ENCODE measurements at places on chromosomes 4 and X.
A peak's percentile ranks its signal among the peaks of the same experiment; 100 is the strongest.

DNA sequence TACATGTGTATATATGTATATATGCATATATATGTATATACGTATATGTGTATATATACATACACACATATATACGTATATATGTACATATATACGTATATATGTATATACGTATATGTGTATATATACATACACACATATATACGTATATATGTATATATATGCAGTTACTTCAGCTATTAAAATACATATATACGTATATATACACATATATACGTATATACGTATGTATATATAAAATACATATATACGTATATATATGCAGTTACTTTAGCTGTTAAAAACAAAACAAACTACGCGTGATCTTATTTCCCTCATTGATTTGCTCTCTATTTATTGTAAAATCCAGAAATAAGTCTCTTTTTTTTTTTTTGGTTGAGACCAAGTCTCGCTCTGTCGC lies 13.9 kb downstream of the TXK start:
- DNase-seq: no peak

DNA sequence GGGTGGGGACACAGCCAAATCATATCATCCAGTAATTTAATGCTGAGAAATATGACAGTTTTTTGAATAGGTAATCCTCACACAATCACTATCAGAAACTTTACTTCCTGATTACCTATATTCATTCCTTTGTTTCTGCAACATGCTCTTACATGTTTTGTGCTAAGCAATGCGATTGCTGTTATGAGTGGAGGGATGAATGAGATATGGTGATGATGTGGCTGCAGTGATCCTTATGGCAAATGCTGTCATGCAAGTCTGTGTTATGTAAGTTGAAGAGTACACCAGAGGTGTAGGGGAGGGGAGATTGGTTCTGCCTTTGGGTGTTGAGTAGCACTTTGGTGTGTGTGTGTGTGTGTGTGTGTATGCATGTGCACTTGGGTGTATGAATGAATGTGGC lies 14.6 kb downstream of the HERC3 start:
- DNase-seq: no peak

DNA sequence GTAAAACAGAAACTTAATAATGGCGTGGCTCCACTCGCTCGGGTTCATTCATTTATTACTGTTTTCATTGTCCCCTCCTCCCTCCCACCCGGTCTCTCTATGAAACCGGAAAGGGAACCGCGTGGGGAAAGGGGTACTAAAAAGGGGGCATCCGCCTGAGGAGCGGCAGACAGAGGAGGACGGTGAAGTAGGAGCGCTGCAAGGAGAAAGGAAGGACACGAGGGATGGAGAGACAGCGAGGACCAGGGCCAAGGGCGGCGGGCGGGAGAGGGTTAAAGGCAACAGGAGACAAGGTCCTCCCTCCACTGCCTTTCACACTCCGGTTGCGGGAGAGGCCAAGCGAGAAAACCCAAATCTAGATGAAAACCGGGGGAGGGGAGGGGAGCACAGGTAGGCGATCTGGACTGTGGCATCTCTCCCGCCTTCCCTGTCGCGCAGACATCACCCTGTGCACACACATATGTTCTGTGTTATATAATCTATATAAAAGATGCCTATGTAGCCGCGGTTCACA lies 829 bp downstream of the ELOVL6 start:
- peak; percentile 21 for DNase-seq

DNA sequence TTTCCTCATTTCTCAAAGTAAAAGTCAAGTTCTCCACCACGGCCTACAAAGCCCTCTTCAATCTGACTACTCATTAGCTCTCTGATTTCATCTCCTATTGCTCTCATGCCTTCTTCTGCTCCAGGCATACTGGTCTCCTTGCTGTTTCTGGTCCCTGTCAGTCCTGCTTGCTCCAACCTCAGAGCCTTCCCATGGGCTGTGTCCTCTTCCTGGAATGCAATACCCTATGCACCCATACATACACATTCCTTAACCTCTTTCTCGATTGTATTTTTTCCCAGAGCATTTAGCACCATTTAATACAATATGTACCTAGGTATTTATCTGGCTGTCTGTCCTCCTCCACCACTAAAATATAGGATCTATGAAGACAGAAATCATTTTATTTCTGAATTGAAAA lies 385.2 kb downstream of the GASK1B start:
- no peak for DNase-seq

DNA sequence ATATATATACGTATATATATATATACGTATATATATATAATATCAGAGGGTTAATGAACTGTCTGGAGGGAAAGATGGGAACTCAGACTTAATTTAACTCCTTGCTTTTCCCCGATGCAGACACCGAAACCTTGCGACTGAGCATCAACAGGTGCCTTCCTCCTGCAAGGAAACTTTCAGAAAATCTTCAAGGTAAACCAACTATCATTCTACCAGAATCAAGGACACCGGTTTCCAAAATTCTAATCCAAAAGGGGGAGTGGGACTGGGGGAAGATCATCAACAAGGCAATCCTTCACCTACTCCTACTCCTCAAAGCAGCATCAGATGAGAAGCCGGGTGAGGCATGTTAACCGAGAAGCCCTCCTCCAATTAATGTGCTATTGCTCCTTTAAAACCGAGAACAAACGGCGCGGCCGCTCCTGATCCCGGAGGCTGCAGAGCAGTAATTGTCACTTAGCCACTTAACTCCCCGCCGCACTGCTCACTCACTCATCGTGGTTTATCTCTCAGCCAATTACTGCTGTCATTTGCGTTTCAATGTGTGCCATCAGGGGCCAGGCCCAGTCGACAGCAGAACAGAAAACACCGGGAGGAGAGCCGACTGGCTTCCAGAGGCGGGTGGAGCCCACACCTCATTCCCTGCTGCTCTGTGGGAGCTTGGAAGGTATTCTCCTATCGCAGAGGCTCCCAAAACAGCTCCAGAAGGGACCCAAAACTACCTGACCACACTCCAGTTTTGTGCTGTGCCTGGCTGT lies 61.7 kb downstream of the MAML3 start:
- no peak for DNase-seq

DNA sequence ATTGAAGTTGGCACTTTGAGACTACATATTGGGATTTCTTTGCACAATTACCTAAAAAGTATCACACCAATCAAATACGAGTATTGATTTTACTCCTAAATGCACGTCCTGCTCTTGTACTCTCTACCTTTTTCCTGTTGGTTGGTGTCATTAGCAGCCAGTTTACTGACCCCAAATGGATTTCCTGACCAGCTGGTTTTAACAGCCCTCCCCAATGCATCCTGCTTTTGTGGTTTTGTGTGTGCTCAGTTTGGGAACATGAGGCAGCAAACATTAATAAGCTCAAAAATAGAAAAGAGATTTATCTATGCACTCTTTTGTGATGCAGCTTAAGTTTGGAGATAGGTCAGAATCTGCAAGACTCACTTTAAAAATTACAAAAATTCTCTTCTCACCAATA lies 230.3 kb downstream of the MAPK10 start:
- no peak for DNase-seq

GRCh38 chrX:2425286-2426071 lies 75.3 kb downstream of the DHRSX start:
- DNase-seq: no peak

GRCh38 chrX:154006947-154007346 lies 12.8 kb downstream of the IRAK1 start:
- no peak for DNase-seq

- DNase-seq: no peak
Observed at GRCh38 chrX:48492293-48492910, 16.4 kb upstream of the PORCN start.

DNA sequence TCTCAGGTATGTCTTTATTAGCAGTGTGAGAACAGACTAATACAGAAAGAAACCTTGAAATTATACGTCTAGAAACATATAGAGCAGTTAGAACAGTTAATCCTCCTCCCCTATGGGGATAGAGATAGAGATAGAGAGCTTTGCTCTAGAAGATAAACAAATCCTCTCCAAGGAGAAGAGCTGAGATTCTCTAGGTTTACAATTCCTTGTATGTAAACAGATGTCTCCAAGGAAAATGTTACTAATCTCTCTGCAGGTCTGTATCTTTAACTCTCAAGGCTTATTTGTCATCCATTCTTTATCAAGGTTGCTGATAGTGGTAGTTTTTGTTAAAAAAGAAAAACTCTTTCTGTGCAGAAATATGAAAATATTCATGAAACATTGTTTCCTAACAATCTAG lies 282.1 kb upstream of the GIMD1 start:
- DNase-seq: no peak

DNA sequence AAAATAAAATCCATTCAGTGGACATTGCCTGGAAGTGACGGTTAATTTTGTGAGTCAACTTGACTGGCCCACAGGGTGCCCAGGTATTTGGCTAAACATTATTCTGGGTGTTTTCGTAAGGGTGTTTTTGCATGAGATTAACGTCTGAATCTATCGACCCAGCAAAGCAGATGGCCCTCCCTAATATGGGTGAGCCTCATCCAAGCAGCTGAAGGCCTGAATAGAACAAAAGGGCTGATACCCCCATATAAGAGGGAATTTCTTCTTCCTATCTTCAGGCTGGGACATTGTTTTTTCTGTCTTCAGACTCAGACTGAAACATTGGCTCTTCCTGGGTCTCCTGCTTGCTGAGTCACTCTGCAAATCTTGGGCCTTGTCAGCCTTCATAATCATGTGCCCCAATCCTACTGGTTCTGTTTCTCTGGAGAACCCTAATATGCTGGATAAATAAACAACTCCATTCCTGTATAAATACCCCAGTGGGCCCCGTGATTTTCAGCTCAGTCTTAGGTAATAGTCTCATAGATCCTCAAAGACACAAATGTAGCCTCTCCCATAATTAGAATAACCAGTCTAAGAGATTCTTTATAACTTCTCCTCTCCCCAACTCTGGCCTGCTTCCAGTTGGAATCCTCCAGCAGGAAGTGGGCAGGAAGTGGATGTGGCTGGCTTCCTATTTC lies 33.1 kb upstream of the DDX3X start:
- DNase-seq: no peak

- no peak for DNase-seq
Observed at GRCh38 chrX:32745323-32745722, 466.0 kb downstream of the DMD start.

DNA sequence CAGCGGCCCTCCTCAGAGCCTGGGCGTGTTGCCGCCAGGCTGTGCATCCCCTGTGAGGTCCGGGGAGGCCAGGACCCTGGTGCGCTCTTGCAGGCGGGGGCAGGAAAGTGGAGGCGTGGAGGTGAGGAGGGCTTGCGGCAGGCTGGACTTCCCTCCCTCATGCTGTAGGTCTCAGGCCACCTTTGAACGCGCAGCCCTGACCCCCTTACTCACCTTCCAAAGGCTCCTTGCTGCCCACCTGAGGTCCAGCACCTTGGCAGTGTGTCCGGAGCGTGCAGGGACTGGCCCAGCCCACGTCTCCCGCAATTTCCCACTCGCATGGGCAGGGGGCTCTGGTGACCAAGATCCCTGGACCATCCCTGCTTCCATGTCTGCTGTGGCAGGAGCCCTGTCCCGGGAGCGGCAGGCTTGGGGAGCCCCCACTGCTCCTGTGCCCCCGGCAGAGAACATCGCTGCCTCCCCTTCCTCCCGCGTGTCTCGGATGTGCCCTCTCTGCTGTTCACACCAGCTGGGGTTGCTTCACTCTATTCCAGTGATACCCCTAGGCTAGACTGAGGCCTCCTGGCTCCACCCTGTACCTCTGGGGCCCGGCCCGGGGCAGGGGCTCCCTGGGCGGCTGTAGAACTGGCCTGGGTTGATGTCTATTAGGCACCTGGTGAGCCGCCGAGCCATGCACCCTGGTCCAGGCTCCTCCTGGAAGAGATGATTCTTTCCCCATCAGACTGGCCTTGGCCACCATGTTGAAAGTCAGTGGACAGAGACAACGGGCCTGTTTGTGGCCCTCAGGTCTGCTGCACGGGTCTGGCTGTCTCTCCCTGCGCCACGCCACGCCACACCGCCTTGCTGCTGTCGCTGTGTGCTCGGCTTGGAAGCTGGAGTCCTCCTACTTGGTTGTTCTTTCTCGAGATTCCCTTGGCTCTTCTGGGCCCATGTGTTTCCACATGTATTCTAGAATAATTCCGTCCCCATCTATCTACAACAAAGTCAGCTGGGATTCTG lies 95.4 kb upstream of the ADRA2C start:
- DNase-seq: no peak

- DNase-seq: no peak
Observed at GRCh38 chr4:2817701-2818350, 24.9 kb downstream of the SH3BP2 start.

DNA sequence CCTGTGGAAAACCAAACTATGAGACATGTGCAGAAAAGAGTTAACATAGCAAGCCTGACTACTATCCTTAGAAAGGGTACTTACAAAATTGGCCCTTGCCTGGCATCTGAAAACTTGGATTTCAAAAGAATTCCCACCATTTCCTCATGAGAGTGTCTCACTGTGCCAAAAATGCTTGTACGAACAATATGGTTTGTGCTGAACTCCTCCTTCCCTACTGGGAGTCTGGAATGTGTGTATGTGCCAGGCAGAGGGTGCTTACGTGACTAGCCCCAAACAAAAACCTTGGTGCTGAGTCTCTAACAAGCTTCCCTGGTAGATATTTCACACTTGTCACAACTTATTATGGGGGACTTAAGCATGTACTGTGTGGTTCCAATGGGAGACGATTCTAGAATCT lies 81.7 kb upstream of the GIMD1 start:
- DNase-seq: no peak

DNA sequence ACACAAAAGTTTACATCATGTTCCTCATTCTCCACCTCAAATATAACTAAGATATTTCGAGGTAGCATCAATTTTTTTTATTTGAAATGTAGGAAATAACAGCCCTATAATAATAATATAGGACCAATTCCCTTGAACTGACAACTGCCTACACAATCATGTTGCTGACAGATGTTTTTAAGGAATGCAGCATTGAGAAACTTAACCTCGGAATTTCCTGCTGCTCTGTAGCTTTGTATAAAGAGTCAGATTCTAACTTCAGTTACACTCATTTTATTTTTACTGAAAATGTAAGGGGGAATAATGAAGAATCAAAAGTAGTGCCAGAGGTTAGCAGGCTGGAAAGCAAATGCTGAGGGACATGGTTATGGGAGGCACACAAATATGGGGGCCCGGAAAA lies 235.8 kb downstream of the RBMX2 start:
- DNase-seq: no peak

- no peak for DNase-seq
Observed at GRCh38 chr4:98566361-98567008, 91.9 kb downstream of the TSPAN5 start.

DNA sequence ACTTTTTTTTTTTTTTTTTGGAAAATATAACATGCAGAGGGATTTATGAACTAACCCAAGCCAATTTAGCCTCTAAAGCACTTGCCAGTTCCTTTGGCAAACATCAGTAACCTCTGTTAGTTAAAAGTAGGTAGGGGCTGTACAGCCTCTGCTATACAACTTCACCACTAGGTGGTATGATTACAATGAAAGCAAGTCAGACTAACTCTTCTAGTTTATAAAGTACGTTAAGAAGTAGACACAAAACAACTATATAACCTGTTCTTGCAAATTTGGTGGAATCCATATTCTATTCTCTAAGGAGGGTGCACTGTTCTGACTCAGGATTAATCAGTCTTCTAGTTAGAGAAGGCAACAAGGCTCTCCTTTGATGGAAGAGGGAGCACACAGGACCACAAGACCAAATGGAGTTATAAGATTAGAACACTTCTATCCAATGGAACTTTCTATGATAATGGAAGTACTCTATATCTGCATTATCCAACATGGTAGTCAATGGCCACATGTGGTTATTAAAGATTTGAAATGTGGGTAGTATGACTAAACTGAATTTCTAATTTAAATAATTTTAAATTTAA lies 12.8 kb downstream of the AIMP1 start:
- no peak for DNase-seq

All from stimulated activated CD4-positive, alpha-beta T cell treated with anti-CD3 and anti-CD28 coated beads, Interleukin-12 subunit alpha, Interleukin-12 subunit beta, amount 100 ng/mL, for 24 hours (primary cell).